T-helper 1 cell (primary cell): ENCODE measurements at places on chromosomes 12 and 14.

GRCh38 chr14:22668863-22669262 lies 24.7 kb upstream of the OR6J1 start:
- no peak for DNase-seq

DNA sequence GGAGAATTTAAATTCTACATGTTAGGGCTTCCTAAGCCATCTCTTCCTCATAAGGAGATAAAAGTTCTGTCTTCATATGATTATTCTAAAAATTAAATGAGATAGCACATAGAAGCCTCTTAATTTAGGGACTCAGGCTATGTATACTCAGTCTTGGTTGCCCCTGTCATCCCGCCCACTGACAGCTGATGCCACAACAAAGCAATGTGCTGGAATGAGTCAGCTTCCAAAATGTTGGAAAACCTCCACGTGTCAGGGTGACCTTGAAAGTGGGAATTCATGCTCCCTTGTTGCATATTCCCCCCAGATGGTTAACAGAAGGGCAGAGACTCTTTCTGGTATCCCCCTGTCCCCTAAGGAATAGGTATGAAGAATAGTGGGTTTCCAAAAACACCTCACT lies 238.0 kb upstream of the DDHD1 start:
- no peak for DNase-seq

DNA sequence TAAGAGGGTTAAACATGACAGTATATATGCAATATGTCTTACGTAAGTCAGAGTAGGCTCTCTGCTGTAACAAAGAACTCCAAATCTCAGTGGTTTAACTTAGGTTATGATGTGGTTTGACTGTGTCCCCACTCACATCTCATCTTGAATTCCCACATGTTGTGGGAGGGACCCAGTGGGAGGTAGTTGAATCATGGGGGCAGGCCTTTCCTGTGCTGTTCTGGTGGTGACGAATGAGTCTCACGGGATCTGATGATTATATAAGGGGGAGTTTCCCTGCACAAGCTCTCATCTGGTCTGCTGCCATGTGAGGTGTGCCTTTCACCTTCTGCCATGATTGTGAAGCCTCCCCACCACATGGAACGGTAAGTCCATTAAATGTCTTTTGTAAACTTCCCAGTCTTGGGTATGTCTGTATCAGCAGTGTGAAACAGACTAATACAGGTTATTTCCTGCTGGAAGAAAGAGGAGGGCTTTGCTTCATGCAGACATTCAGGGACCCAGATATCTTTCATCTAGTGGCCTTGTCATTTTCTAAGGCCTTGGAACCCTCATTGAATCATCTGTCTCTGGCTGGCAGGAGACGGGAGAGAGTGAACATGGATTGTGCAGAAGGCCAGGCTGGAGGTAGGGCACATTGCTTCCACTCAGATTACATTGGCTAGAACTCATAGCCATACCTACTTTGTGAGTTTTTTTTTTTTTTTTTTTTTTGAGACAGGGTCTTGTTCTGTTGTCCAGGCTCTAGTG lies 96.1 kb downstream of the CRADD start:
- no peak for DNase-seq

GRCh38 chr12:16261944-16262475 lies 15.5 kb downstream of the SLC15A5 start:
- DNase-seq, result no peak

- DNase-seq, result no peak
Observed at GRCh38 chr14:68076451-68076850, 256.9 kb downstream of the RAD51B start.
